ENCODE measurements at places on chromosomes 3 and 15. TPM values are rescaled to one million over a fixed set of nuclear protein-coding genes. Genes with fewer than 3 reads are reported as not detected.

Gene SOX2
- total RNA-seq = 0.20 TPM

Gene ITPKA
- total RNA-seq = 0.67 TPM

Gene TXNRD3
- total RNA-seq = 10.3 TPM

Gene SLC22A13
- total RNA-seq = 0.41 TPM

DNA sequence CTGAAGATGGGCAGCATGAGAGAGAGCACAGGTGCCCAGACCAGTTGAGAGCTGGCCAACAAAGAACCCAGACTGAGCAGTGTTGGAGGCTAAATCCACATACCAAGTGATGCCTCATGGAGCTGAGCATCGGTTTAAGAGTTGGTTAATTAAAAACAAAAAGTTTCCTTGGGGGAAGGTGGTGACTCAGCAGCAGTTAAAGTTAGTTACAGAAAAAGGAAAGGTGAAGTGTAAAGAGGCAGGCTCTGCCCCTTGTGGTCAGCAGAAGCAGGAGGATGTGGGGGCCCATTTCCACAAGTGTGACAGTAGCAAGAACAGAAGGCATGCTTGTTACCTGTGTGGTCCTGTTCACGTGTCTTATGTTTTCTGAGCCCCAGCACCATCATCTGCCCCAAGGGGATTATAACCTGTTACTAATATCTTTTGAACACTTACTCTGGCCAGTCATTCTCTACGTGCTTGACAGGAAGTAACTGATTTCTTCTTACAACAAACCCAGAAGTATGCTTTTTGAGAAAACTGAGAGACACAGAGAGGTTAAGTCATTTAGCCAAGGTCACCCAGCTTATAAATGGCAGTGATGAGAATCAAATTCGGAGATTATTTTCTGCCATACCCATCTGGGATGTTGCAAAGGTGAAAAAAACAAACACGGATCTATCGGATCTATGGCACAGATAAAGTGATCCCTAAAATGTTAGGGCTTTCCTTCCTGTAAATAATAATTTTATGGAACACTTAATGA lies 91.0 kb downstream of the EPHB1 start:
- H3K27me3 ChIP-seq = no peaks in the 10 kb centered on the region
- H3K4me1 ChIP-seq = no peaks in the 10 kb centered on the region
- DNase-seq = no peak

GRCh38 chr3:94272016-94272415 lies 209.2 kb downstream of the NSUN3 start:
- no peaks in the 10 kb centered on the region for H3K4me1 ChIP-seq
- H3K27me3 ChIP-seq = no peaks in the 10 kb centered on the region
- DNase-seq = no peak
- H3K4me3 ChIP-seq = no peak overlapping the region
- H3K27ac ChIP-seq = no peak overlapping the region

GRCh38 chr3:141279077-141279967 lies 47.7 kb downstream of the PXYLP1 start:
- H3K27me3 ChIP-seq = no peaks in the 10 kb centered on the region
- H3K4me1 ChIP-seq = peaks cover 12% of the 10 kb centered on the region
- no peak for DNase-seq
- H3K4me3 ChIP-seq = no peak overlapping the region
- H3K36me3 ChIP-seq = no peaks in the 10 kb centered on the region

- no peaks in the 10 kb centered on the region for H3K36me3 ChIP-seq
- no peaks in the 10 kb centered on the region for H3K27me3 ChIP-seq
Measured at GRCh38 chr15:39654304-39654703, 73.4 kb downstream of the THBS1 start.

DNA sequence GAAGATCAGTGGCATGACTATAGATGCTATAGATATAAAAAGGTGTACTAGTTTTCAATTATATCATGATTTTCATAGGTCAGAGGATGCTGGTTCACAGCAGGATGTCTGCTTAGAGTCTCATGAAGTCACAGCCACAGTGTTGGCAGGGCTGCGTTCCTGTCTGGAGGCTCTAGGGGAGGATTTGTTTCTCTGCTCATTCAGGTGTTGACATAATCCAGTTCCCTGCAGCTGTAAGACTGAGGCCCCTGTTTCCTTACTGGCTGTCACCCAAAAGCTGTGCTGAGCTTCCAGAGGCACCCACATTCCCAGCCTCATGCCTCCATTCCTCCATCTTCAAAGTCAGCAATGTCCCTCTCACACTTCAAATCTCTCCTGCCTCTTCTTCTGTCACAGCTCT lies 170.7 kb downstream of the OCA2 start:
- no peak overlapping the region for H3K27ac ChIP-seq
- no peak for DNase-seq
- H3K4me3 ChIP-seq = no peak overlapping the region
- no peaks in the 10 kb centered on the region for H3K27me3 ChIP-seq

DNA sequence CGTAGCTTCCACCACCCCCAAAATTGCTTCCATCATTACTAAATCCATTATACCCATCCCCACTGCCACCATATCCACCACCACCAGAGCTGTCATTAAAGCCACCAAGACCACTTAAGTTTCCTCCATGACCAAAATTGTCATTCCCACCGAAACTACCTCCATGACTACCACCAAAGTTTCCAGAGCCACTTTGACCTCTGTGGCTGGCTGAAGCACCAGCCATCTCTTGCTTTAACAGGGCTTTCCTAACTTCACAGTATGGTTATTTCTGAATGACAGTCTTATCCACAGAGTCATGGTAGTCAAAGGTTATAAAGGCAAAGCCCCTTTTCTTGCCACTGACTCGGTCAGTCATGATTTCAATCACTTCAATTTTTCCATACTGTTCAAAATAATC lies 24.3 kb upstream of the DENND4A start:
- H3K27ac ChIP-seq = no peak overlapping the region
- no peak overlapping the region for H3K4me3 ChIP-seq
- no peaks in the 10 kb centered on the region for H3K36me3 ChIP-seq
- H3K4me1 ChIP-seq = peaks cover 9% of the 10 kb centered on the region
- DNase-seq = no peak

GRCh38 chr3:148318240-148318639 lies 379.5 kb upstream of the AGTR1 start:
- H3K36me3 ChIP-seq = no peaks in the 10 kb centered on the region
- no peaks in the 10 kb centered on the region for H3K27me3 ChIP-seq
- no peak for DNase-seq
- H3K4me3 ChIP-seq = no peak overlapping the region

DNA sequence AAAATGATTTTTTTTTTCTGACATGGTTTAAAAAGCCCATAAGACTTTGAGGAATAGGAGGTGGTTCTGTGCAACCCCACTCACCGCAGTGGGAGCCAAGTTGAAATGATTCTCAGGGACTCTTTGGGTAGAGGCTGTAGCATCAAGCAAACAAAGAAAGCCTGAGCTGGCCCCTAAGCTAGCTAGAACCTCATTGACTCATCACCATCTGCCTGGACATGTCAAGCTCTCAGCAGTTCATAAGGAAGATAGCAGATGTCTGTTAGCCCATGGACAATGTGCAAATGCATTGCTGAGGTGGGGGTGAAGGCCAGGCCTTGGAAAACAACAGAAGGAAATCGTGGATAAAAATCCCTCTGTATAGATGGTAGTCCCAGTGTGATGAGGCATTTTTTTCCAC lies 234.8 kb downstream of the NR2F2 start:
- H3K4me3 ChIP-seq = no peak overlapping the region
- H3K27ac ChIP-seq = no peak overlapping the region
- H3K4me1 ChIP-seq = no peaks in the 10 kb centered on the region
- no peaks in the 10 kb centered on the region for H3K27me3 ChIP-seq
- no peak for DNase-seq
- H3K36me3 ChIP-seq = no peaks in the 10 kb centered on the region

- H3K4me1 ChIP-seq = peaks cover 3% of the 10 kb centered on the region
- DNase-seq = no peak
- no peak overlapping the region for H3K27ac ChIP-seq
- H3K36me3 ChIP-seq = no peaks in the 10 kb centered on the region
- peaks cover 4% of the 10 kb centered on the region for H3K27me3 ChIP-seq
Measured at GRCh38 chr15:81087066-81087465, 47.0 kb upstream of the CFAP161 start.

- peaks cover 16% of the 10 kb centered on the region for H3K4me1 ChIP-seq
- no peaks in the 10 kb centered on the region for H3K27me3 ChIP-seq
- H3K4me3 ChIP-seq = no peak overlapping the region
- peak overlapping the region; percentile 53 for H3K27ac ChIP-seq
- H3K36me3 ChIP-seq = no peaks in the 10 kb centered on the region
Measured at GRCh38 chr3:9088441-9089353, 125.4 kb upstream of the RAD18 start.

DNA sequence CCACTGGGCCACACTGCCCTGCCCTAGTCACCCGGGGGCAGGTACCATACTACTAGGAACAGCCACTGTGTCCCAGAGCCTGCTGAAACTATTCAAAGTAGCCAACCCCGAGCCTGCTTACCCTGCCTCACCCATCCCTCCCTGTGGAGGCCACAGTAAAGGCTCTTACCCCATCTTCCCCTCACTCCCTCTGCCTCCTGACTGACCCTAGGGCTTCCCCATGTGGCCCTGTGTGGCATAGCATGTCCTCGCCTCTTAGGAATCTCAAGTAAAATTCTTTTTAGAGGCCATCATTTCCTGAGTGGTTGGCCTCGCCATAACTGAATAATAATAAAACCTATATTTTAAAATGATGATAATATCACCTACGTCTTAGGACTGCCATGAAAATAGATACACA lies 112.2 kb upstream of the SLC6A11 start:
- H3K27ac ChIP-seq = no peak overlapping the region
- no peak for DNase-seq
- H3K4me3 ChIP-seq = no peak overlapping the region

DNA sequence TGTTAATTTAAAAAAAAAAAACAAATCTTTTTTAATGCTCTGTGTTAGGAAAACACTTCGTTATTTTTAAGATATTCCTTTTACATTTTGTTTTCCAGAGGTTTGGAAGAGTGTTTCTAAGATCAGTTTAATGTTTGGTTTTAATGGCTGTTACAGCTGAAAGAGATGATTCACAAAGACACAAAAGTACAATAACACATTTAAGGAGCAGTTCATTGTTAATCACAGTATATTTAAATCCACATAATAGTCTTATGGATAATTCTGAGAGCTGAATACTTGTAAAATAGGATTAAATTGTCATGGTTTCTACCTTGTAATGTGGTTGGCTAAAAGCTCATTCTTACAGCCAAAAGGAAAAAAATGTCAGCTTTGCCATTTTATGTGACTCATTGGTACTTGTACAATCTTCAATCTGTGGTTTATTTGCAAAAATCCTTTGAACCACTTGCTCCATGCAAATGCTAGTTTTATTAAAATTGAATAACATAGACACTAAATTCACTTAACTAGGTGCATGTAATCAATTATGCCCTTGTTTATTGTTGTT lies 426.4 kb downstream of the NLGN1 start:
- no peaks in the 10 kb centered on the region for H3K36me3 ChIP-seq
- H3K27me3 ChIP-seq = no peaks in the 10 kb centered on the region
- no peak overlapping the region for H3K27ac ChIP-seq
- no peak for DNase-seq

DNA sequence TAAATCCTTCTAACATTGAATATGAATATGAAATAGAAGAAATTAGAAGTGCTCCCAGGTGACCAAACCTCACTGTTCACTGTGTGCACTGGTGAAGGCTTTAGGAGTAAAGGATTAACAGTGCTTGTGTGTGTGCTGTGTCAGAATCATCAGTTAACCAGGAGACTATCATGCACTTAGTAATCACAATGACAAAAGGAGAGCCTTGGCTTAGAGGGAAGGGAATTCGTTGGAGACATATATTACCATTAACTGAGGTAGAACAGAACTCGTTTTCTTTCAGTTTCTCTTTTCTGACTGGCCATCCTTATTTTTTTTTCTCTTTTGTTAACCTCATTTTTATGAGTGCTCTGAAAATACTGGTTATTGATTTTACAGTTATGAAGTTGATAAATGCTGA lies 213.3 kb upstream of the GBE1 start:
- no peaks in the 10 kb centered on the region for H3K36me3 ChIP-seq
- H3K27me3 ChIP-seq = no peaks in the 10 kb centered on the region
- no peak overlapping the region for H3K4me3 ChIP-seq
- H3K4me1 ChIP-seq = no peaks in the 10 kb centered on the region

- H3K4me1 ChIP-seq = peaks cover 19% of the 10 kb centered on the region
- H3K4me3 ChIP-seq = peak overlapping the region; percentile 46
- H3K36me3 ChIP-seq = no peaks in the 10 kb centered on the region
- H3K27me3 ChIP-seq = peaks cover 35% of the 10 kb centered on the region
- H3K27ac ChIP-seq = no peak overlapping the region
- no peak for DNase-seq
Measured at GRCh38 chr3:134797057-134797740, 2.1 kb downstream of the EPHB1 start.

DNA sequence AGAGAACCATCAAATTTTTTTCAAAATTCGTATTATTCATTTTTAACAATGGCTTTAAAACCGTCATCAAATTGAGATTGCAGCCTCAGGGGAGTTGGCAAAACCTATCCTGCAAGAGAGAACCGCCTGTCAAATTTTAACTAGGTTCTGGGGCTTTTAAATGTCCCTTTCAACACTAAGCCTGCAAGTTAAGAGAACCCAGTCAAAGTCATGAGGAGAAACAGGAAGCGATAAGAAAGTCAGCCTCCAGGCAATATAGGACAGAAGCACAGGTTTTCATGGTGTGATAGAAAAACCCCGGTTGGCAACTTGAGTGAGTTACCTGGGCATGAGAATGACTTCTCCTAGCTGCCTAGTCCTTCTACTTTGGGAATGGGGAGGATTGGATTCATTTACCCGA lies 59.8 kb downstream of the CPNE4 start:
- H3K36me3 ChIP-seq = no peaks in the 10 kb centered on the region
- no peaks in the 10 kb centered on the region for H3K27me3 ChIP-seq
- no peaks in the 10 kb centered on the region for H3K4me1 ChIP-seq
- no peak for DNase-seq
- H3K4me3 ChIP-seq = no peak overlapping the region

DNA sequence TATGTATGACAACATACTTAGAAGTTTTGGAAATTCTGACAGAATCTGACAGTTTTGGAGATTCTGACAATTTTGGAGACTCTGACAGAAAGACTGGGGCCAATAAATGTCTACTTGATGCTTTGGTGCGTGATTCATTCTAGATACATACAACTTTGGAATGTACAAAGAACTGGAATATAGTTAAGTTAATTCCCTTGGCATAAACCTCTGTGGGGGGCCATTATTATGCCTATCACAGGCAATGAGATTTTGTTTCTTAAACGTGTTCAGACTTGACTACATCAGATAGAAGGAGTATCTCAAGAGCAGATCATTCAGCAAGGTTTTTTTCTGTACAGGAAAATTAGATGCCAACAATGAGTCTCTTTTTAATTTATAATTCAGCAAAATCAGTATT lies 617.6 kb upstream of the ZNF717 start:
- H3K36me3 ChIP-seq = no peaks in the 10 kb centered on the region
- no peaks in the 10 kb centered on the region for H3K4me1 ChIP-seq
- H3K4me3 ChIP-seq = no peak overlapping the region
- H3K27me3 ChIP-seq = no peaks in the 10 kb centered on the region
- no peak for DNase-seq
